ENCODE measurements at places on chromosomes 1 and 21.

DNA sequence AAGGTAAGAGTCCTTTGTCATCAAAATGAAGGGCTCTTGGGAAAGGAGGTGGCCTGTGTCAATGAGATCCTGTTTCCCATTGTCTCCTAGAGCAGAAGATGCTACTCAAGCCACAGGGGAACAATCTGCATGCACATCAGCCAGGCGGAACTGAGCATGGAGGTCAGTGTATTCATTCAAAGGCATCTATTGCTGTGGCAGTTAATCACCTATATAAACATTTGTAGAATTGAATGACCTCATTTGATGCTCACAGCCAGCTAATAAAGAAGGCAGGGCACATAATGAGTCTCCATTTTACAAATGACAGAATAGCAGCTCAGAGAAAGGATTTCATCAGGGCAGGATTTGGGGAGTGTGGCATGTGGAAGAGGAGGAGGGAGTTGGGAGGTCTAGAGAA is 5.7 kb upstream of the FYB2 start:
- H3K4me1 ChIP-seq = peaks cover 5% of the 10 kb centered on the region
- no peaks in the 10 kb centered on the region for H3K27me3 ChIP-seq
- H3K36me3 ChIP-seq = no peaks in the 10 kb centered on the region
- DNase-seq = no peak
- H3K27ac ChIP-seq = no peak overlapping the region

DNA sequence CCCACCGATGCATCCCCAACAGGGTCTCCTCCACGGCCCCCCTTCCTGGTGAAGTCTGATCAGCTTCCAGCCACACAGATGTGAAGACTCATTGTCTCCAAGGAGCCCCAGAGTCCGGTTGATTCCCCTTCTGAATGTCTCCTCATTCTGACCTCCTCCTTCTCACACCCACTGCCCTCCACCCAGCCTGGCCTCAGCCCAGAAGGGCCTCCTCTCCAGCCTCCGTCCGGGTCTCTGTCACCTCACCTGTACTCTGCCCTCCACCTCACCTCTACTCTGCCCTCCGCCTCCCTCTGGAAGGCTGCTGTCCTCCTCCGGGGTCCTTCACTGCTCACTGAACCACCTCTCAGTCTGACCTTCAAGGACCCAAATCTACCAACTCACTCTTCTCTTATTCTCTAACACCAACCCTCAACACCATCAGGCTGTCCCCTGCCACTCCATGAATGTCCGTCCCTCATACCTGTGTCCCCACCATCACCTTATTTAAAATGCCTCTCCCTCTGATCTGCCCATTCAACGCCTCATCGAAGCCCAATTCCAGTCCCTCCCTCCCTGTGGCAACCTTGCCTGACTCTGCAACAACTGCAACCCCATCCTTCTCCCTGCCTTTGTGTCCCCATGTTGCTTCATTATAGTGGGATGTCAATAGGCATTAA is 201.2 kb downstream of the TOMM20 start:
- H3K4me1 ChIP-seq = peaks cover 14% of the 10 kb centered on the region
- no peak overlapping the region for H3K27ac ChIP-seq
- H3K4me3 ChIP-seq = no peak overlapping the region
- no peak for DNase-seq
- no peaks in the 10 kb centered on the region for H3K27me3 ChIP-seq
- no peaks in the 10 kb centered on the region for H3K36me3 ChIP-seq

DNA sequence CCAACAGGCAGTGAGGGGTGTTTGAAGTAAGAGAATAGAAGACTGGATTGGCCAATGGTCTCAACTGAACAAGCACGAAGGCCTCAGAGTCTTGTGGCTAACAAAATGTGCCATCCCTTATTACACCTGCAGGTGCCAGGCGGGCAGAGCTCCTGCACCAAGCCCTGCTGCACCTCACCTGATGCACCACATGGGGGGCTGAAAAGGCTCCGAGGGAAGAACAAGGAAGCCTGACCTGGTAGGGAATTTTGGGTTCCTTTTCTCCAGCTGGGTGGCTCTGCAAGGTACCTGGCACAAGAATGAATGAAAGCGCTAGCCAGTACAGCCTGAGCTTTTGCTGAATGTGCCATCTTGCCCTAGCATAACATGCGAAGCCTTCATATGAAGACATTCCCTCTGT is 9.7 kb downstream of the HSD3B1 start:
- no peaks in the 10 kb centered on the region for H3K27me3 ChIP-seq
- H3K4me3 ChIP-seq = no peak overlapping the region
- no peaks in the 10 kb centered on the region for H3K36me3 ChIP-seq
- H3K4me1 ChIP-seq = no peaks in the 10 kb centered on the region
- no peak for DNase-seq

- DNase-seq = no peak
- no peak overlapping the region for H3K4me3 ChIP-seq
- no peaks in the 10 kb centered on the region for H3K27me3 ChIP-seq
- no peaks in the 10 kb centered on the region for H3K36me3 ChIP-seq
- H3K27ac ChIP-seq = no peak overlapping the region
These were observed 8.8 kb downstream of the FMN2 start for GRCh38 chr1:240100371-240100934.

DNA sequence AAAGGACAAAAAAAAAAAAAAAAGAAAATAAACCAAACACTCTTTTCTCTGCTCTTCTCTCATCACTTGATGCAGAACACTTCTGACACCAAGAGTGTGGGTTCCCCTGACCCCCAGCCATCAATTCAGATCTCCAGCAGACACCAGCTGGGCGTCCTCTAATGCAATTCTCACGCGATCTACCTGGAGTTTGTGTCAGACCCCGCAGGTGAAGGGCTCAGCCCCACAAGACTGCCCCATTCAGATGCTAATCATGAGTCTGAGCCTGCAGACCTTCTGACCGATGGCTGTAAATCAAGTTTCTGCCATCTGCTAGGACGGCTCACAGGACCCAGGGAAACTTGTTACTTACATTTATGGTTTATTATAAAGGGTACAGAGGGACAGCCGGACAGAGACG is 133.6 kb upstream of the C1orf174 start:
- H3K27ac ChIP-seq = no peak overlapping the region
- H3K36me3 ChIP-seq = no peaks in the 10 kb centered on the region
- H3K27me3 ChIP-seq = no peaks in the 10 kb centered on the region
- no peak overlapping the region for H3K4me3 ChIP-seq
- DNase-seq = no peak

DNA sequence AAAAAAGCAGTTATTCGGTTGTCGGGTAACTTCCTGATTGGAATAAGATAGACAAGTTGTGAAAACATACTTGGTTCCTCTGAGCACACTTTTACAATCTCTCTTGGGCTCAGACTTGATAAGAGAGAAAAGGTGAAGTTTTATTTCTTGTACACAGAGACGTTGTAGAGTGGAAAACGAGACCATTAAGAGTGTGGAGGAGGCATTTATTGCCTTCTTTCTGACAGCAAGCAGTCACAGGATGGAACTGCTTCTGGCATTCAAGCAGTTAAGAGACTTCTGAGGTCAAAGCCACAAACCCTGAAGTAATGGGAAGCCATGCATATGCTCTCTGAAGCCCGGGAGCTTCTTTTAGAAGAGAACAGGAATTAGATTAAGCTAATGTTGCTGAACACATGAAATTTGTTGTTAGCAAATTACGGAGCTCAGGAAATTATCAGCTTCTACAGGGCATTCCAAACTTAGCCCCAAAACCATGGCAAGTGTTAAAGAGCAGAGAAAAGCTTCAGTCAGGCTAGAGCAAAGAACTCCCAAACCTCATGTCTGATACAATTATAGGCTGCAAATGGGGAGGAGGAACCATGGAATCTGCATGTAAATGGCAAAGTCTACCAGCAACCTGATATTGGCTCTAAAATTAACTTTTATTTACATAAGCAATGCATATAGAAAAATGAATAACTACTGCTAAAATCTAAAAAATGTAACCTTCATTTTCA is 26.0 kb downstream of the S1PR1 start:
- no peak for DNase-seq
- H3K4me1 ChIP-seq = peaks cover 13% of the 10 kb centered on the region

DNA sequence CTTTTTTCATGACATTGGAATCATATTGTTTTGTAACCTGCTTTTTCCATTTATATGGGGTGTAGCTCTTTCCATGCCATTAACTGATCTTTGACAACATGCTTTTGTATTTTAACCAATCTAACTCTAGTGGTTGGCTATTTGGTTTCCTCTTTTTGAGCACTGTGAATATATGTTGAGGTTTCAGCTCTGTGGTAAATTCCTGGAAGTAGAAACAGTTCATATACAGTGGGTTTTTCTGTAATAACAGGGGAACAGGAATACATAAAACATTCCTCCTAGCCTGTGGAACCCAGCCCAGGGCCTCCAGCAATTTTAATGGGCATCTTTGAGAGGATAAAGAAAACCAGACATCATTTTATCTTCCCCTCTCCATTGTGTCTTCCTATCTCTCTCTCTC is 17.4 kb downstream of the AZIN2 start:
- H3K27me3 ChIP-seq = no peaks in the 10 kb centered on the region
- H3K4me3 ChIP-seq = no peak overlapping the region

DNA sequence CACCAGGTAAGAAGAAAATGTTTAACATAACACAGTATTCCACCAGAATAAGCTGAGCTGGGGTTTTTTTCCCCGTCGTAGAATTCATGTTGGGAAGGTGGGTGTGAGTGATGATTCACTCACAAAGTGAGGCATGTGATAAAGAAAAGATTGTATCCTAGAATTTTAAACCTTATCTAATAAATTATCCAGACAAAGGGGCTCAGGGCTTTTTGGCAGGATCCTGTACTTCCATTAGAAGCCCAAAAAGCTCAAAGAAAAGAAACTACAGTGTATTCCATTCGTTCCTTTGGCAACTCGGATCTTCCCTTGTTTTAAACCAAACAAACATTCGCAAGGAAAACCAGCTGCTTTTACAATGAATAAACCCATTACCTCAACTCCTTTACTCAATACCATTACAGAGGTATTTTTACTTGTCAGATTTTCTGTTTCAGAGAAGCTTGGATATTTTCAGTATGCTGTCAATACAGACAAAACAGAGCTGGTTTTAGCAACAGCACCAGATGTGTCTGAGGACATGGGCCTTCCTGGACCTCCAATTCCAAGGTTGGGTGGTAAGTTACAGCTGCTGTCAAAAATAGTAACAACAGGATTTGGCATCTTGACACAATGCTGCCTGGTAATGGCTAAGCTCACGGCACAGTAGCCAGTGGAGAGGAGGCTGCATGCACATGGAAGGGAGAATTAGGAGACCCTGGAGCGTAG is 159.9 kb upstream of the RUNX1 start:
- H3K4me1 ChIP-seq = peaks cover 19% of the 10 kb centered on the region
- no peak overlapping the region for H3K4me3 ChIP-seq
- DNase-seq = no peak
- no peaks in the 10 kb centered on the region for H3K36me3 ChIP-seq

- H3K4me1 ChIP-seq = no peaks in the 10 kb centered on the region
- H3K4me3 ChIP-seq = no peak overlapping the region
- H3K27me3 ChIP-seq = no peaks in the 10 kb centered on the region
- no peak overlapping the region for H3K27ac ChIP-seq
- H3K36me3 ChIP-seq = no peaks in the 10 kb centered on the region
These were observed 143.9 kb upstream of the HMGB4 start for GRCh38 chr1:33719771-33720670.

DNA sequence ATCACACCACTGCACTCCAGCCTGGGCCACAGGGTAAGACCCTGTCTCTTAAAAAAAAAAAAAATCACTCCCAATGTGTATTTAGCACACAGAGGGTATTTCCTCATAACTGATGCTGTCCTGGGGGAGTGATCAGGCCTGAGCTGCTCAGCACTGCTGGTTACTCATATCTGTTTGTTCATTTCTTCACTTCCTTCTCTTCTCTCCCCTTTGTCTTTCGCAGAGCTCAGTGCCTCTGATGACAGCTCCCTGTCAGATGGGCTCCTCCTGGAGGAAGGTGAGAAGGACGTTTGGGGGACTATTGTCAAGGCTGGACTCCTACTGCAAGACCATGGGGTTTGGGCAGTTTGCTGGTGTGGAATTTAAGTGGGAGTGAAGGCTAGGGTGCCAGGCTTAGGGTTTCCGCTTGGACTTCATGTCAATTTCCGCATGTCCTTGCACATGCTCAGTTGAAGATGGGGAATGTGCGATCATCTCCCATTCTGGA is 13.0 kb downstream of the INAVA start:
- DNase-seq = no peak
- H3K27ac ChIP-seq = no peak overlapping the region
- H3K36me3 ChIP-seq = no peaks in the 10 kb centered on the region
- no peak overlapping the region for H3K4me3 ChIP-seq
- no peaks in the 10 kb centered on the region for H3K4me1 ChIP-seq
- H3K27me3 ChIP-seq = no peaks in the 10 kb centered on the region

DNA sequence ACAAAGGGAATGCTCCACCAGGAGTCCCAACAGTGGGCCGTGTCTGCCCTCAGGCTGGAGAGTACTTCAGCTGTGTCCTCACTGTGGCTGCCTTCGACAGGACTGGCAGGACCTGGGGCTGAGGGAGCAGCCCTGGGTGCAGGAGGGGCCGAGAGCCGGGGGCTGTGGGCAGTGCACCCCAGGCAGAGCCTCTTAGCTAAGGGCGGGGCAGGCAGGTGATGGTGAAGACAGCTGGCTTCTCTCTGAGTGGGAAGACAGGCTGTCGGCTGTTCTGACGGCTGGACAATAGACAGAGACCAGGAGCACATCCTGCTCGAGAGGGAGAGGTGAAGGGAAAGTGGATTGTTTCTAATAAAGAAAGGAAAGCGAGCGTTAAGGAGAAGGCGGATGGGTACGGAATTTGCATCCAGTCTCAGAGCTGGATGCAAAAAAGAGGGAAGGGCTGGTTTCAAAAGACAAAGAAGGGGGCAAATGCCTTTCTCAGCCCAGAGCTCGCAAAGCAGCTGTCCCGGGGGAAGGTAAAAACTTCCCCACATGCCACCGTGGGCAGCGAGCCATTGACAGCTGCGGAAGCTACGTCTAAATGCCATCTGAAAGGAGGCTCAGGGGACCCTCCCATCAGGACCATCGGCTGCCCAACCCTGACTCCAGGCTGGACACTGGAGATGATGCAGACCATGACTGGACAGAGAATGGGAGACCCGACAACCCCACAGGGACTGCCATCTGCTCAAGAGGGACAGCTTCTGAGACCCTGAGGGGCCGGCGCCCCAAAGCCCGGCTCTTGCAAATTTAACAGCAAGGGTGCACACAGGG is 92.0 kb downstream of the STUM start:
- DNase-seq = no peak
- H3K4me3 ChIP-seq = no peak overlapping the region
- no peak overlapping the region for H3K27ac ChIP-seq
- H3K36me3 ChIP-seq = peaks cover 10% of the 10 kb centered on the region
- no peaks in the 10 kb centered on the region for H3K4me1 ChIP-seq

GRCh38 chr1:29650041-29650400 is 413.7 kb downstream of the PTPRU start:
- H3K4me3 ChIP-seq = no peak overlapping the region
- H3K27ac ChIP-seq = no peak overlapping the region
- H3K36me3 ChIP-seq = no peaks in the 10 kb centered on the region
- DNase-seq = no peak

GRCh38 chr1:31675161-31675560 is 28.7 kb downstream of the COL16A1 start:
- peaks cover 42% of the 10 kb centered on the region for H3K4me1 ChIP-seq
- DNase-seq = no peak
- peaks cover 19% of the 10 kb centered on the region for H3K36me3 ChIP-seq
- no peak overlapping the region for H3K4me3 ChIP-seq
